NCI-H2029 treated with DMSO at 0.1 percent for 48 hours (cell line): ENCODE measurements at places on chromosomes 4 and X.

- no peak for DNase-seq
Measured at GRCh38 chr4:156609421-156609820, 362.2 kb downstream of the PDGFC start.

- DNase-seq, result no peak
Measured at GRCh38 chr4:158796370-158797140, 27.7 kb downstream of the FNIP2 start.

DNA sequence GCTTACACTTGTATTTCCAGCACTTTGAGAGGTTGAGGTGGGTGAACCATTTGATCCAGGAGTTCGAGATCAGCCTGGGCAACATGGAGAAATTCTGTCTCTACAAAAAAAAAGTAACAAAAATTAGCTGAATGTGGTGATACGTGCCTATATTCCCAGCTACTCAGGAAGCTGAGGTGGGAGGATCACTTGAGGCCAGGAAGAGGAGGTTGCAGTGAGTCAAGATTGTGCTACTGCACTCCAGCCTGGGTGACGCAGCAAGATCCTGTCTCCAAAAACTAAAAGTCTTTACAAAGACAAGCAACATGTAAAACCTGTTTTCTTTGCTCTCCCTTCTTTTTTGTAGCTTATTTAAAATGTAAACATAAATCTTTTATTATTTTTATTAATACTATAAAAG is 1156.1 kb downstream of the FAT4 start:
- no peak for DNase-seq

GRCh38 chrX:122220644-122221373 is 963.3 kb upstream of the GRIA3 start:
- no peak for DNase-seq

GRCh38 chr4:99552872-99553271 is 11.0 kb downstream of the TRMT10A start:
- no peak for DNase-seq

DNA sequence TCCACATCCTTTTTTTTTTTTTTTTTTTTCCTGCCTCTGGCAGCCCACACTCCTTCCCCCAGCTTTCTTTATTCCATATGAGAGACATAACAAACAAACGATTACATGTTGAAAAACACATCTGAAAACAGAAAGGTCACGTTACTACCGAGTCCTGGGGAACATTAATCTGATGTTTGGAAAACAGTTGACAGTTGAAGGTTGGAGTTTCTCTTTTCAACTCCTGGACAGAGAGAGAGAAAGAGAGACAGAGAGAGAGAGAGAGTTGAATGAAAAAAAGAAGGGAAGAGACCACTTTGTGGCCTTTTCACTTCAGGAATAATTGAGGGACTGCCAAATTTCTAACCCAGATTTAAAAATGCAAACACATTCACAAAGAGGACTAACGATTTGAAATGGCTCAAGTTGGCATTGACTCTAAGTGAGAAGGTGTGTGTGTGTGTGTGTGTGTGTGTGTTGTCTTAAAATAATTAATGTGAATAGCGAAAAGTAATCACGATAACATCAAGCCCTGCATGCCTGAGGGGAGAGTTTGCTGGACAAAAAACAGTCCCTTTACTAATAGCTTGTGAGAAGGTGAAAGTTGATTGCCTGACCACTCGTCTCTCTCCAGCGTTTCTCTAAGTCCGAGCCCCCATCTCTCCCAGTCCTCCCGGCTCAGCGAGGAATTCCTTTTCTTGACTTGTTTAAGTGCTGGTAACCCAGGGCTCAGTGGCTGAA is 67.3 kb downstream of the FBXO8 start:
- no peak for DNase-seq

- no peak for DNase-seq
Measured at GRCh38 chrX:39764441-39764914, 333.3 kb downstream of the BCOR start.

DNA sequence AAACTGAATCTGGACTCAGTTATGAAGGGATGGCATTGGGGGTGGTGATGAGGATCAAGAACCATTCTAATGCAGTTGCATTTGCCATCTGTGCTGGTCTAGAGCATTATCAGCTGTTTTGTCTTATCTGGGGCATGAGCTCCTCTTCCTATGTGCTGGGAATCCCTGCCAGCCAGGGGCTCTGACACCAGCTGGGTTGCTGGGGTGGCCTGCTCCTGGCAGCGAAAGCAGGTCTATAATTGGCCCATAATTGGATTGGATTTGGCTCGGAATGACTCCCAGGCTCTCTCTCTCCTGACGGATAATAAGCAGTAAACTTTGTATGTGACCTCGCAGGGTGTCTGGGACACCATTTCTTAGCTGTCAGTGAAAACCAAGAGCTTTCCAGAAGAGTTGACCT is 34.1 kb downstream of the SMPX start:
- no peak for DNase-seq

- DNase-seq, result no peak
Measured at GRCh38 chr4:184924516-184924915, 93.8 kb upstream of the HELT start.

DNA sequence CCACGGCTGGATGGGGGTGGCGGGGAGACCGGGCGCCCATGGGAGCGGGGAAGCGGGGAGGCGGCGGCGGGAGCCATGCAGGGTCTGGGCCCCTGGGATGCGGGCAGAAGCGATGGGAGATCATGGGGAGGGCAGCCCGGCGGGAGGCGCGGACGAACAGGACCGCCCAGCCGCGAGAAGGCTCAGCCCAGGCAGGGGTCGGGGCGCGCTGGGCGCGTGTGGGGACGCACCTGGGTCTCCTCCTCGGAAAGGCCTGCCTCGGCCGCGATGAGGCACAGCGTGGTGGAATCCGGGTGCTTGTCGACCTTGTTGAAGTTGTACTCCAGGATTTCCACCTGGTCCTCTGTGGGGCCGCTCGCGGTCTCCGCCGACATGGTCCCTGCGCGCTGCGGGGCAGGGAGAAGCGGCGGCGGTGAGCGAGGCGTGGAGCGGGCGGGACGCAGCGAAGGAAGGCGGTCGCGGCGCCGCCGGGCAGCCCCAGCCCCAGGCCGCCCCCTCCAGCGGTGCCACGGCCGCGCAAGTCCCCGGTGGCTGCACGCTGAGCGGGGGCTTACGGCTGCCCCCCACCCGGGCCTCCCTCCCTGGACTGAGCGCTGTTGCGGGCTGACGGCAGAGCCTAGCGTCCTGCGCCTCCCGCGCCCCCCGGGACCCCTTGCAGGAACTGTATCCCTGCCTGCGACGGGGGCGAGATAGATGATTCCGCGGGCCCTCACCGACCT is 25.3 kb downstream of the HOPX start:
- no peak for DNase-seq

GRCh38 chrX:64169988-64170387 is 35.5 kb downstream of the AMER1 start:
- no peak for DNase-seq

GRCh38 chr4:162700815-162701361 is 465.8 kb downstream of the NAF1 start:
- DNase-seq, result no peak

- no peak for DNase-seq
Measured at GRCh38 chr4:41146716-41147506, 67.4 kb downstream of the APBB2 start.
